Lower leg skin (tissue), 4 donors: ENCODE measurements at places on chromosomes 12 and 14.

DNA sequence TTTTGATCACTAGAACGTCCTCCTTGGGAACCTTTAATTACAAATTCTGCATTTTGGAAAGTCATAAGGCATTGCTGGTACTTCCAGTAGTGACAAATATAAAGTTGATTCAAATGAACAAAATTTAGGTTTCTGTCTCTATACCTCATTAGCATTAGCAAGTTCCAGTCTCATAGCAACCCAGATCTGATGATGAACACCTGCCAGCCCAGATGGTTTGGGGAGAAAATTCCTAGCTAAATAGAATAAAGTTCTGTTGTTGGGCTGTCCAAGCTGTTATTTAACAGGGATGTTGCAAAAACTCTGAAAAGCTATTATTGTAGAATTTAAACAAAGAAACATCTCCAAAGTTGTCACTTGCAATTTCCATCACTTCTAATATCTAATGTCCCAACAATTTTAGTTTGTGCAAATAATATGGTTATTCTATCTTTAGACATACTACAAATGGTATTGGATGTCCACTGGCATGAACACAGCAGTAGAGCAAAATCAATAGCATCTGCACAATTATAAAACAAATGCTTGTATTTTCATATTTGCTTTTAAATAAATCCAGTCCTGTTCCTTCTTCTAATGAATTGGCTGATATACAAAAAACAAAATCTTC lies 299.4 kb downstream of the SLC16A7 start:
- no peak for DNase-seq

GRCh38 chr12:71804505-71804904 lies 35.1 kb upstream of the TBC1D15 start:
- DNase-seq, result no peak

GRCh38 chr12:49515266-49515665 lies 23.6 kb upstream of the KCNH3 start:
- no peak for DNase-seq

DNA sequence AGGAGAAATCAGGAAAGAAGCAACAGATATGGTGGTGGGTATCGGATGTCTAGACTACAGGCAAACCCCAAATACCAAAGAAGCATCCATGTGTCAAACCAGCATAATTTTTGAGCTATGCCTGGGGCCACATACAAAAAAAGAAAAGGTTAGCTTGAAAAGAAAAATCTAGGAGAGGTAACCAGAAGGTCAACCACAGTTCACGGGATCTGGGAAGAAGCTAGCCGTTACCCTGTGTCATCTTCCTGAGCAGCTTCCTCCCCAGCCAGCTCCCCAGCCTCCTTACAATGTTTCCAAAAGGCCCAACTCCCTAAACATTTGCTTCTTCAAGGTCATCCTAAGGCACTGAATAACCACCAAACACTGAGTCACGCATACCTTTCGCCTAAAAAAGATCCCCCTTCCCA lies 3.1 kb downstream of the SINHCAF start:
- DNase-seq, result no peak

DNA sequence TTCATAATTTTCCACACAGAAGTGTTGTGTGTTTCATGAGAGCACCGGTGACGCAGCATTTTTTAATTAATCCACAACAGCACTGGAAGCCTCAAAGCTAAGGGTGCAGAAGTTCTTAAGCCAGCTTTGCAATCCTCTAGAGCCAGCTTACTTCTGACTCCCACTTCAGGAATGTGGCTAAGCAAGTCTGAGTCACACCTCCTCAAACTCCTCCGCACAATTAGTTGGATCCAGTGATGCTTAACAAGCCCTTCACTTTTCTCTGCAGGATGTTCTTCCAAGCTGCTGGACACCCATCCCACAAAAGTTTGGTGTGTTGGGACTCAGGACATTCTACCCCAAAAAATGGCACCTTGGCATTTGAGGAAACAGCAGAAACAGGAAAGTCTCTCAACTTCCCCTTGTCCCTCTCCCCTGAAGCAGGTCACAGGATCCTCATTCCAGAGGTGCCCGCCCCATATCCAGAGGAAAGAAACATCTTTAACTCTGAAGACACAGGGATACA lies 210.0 kb downstream of the PPM1H start:
- DNase-seq, result peak; percentile 71

DNA sequence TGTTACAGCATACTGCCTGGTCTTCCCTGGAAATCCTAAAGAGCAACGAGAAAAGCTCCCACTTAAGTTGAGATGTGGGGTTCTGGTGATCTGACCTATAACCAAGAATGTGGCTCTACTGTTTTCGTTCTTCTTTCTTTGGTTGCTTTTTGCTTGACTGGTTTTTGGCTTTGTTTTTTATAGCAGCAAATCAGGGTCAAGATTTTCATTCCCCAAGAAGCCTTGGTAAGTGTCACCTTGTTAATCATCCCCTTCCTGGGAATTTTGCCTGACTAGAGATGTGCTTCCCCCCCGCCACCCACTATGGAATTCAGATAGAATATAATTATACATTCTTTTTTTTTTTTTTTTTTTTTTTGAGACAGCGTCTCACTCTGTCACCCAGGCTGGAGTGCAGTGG lies 116.7 kb upstream of the FOXN3 start:
- DNase-seq, result no peak

GRCh38 chr12:57254506-57255280 lies 3.7 kb upstream of the STAC3 start:
- DNase-seq, result peak; percentile 57

DNA sequence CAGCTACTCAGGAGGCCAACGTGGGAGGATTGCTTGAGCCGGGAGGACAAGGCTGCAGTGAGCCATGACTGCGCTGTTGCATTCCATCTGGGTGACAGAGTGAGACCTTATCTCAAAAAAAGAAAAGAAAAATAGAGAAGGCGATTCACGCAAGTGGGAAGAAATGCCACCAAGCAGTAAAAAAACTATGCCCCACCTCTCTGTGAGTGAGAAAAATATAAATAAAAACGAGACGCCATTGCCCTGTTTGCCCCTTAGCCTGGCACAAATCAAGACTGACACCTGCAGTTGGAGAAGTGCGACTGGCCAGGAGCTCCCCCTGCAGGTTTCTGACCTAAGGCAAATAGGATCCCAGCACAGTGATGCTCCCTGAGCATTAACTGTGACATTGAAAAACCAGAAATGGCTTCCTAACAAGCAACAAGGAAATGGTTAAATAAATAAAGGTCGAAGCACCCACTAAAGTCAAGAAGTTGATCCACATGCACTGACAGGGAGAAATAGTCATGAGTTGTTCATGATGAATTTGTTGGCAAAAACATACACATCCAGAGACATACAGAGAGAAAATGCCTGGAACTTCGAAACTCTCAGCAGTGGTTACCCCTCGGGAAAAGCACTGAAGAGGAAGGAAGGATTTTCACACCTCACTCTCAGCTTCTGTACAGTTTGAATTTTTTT lies 21.1 kb downstream of the GSC start:
- no peak for DNase-seq

GRCh38 chr12:113006641-113007040 lies 28.3 kb downstream of the OAS2 start:
- DNase-seq, result no peak

DNA sequence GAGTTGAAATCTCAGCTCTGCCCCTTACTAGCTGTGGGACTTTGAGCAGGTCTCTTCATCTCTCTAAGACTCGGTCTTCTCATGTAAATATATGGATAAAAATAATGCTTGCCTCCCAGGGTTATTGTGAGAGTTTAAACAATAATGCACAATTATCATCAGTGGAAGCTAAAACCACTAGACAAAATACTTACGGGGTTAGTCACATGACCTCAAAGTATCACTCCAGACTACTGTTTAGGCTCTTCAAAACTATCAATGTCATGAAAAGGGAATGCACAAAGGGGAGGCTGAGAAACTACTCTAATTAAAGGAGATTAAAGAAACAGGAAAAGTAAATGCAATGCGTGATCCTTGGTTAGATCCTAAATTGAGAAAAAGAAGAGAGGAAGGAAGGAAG lies 24.5 kb upstream of the TSPAN11 start:
- no peak for DNase-seq

DNA sequence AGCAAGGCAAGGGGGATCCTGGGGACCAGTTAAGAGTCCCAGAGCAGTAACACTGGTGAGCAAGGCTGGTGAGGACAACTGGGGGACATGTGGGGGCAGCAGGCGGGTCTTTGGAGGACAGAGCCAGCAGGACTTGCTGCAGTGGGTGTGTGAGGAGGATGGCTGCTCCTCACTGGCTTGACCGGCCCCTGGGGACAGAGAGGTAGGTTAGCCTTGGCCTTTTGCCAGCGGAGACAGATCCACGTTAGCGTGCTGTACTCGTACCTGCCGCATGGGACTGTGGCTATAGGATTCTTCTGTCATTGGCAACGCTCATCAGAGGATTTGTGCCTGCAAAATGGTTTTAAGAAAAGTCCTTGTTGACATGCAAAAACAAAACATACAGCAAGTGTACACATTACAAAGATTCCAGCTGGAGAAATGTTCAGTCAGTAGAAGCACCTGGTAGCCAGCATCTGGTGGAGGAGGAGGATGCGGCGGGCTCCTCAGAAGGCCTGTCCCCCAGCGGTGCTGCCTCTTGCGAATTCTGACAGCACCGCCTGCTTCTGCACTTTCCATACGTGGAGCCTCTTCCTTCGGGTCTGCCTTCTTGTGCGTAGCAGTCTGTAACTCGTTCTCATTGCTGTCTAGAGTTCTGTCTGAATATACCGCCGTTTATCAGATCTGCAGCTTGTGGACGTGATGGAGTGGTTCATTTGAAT lies 91.3 kb downstream of the EP400 start:
- DNase-seq, result no peak

- DNase-seq, result no peak
These were observed 15.2 kb downstream of the STON2 start for GRCh38 chr14:81384900-81385299.

- DNase-seq, result no peak
These were observed 44.3 kb downstream of the ATP23 start for GRCh38 chr12:57985685-57986084.

DNA sequence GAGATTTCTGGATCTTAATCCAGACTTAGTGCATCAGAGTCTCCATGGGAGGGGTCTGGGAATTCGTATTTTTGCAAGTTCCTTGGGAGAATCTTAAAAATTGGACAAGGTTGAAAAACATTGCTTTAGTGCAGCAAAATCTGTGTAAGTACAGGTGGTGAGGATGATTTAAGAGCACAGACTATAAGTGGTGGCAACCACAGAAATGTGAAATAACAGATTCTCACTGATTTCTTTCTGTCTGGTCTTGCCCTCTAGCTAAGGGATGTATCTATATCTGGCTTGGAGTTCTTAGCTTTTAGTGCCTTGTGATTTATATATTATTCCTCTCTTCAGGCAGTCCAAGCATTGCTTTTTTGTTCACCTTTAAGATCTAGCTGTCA lies 116.2 kb downstream of the DIP2B start:
- no peak for DNase-seq

- no peak for DNase-seq
These were observed 9.4 kb downstream of the KRT80 start for GRCh38 chr12:52182384-52182783.

GRCh38 chr12:123261196-123261595 lies 10.5 kb downstream of the CDK2AP1 start:
- no peak for DNase-seq

DNA sequence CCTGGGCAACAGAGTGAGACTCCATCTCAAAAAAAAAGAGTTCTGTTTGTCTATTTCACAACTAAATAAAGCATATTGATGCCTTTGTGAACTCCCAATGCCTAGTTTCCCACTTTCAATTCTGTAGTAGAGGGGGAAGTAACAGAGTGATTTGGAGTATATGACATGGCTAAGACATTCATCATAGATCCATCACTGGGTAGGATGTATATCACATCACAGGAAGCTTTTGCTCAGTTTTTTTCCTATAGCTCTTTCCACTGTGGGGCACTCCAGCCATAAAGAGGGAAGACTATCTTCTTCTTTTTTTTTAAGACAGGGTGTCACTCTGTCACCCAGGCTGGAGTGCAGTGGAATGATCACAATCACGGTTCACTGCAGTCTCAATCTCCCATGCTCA lies 154.0 kb upstream of the BCL2L14 start:
- no peak for DNase-seq

DNA sequence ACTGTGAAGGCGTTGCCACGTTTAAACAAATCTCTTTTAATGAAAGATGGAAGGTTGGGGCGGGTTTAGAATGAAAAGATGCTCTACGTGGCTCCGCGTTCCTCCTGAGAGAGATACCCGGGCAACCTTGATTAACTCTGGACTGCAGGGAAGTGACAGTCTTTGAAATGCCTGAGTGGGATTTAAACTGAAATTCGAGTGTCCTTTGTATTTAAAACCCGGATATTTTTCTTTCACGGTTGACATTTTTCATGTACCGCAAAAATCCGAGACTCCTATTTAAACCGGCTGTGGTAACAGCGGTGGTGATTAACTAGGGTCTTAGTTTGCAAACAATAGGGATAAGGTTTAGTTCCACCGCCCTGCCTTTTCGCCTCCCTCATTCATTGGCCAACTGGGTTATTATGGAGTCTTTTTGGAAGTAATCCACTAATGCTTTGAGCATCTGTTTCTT lies 707 bp downstream of the G2E3 start:
- DNase-seq, result no peak

GRCh38 chr12:6090803-6091202 lies 33.7 kb downstream of the VWF start:
- DNase-seq, result no peak
